Activated CD8-positive, alpha-beta memory T cell treated with anti-CD3 and anti-CD28 coated beads for 1 hour (primary cell): ENCODE measurements at places on chromosomes 1 and 21.

DNA sequence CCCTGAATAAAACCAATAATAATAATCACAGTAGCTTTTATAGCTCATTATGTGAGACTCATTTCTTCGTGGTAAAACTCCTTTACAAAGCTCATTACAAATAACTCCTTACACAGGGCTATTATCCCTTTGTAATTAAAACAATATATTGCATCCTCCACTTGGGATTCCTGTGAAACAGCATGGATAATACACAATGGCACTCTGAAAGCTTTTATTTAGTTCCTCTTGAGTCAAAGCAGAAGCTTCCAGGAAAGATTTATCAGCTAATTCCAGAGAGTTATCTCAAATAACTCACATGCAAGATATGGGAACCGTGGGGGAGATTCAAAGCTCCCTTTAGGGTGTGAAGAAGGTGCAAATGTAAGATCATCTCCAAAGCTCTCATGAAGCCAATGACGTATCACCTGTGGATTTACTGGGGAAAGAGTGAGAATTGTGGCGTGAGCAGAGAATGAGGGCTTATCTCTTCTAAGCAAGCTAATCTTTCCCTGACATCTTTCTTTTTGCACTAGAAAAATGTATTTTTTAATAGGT is 60.4 kb upstream of the GJA5 start:
- no peak for DNase-seq

- no peak for DNase-seq
These were observed 425 bp upstream of the TADA1 start for GRCh38 chr1:166876540-166876838.

GRCh38 chr1:26597629-26598039 is 68.1 kb downstream of the RPS6KA1 start:
- DNase-seq = no peak

DNA sequence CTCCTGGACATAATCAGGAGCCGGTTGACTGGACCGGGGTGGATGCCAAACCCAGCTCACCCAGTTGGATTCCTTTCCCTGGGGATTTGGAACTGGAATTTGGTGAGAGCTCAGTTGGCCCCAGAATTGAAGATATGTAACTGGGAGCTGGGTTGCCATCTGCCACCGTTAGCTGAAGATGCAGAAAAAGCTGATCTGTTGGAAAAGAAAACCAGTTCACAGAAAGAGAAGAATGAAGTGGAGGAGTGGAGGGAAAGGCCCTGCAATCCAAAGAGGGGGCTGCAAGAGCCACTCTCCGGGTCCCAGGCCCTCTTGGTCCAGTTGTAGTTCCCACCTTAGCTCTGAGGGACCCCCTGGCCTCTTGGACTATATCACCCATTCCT is 16.0 kb downstream of the TEX35 start:
- no peak for DNase-seq

DNA sequence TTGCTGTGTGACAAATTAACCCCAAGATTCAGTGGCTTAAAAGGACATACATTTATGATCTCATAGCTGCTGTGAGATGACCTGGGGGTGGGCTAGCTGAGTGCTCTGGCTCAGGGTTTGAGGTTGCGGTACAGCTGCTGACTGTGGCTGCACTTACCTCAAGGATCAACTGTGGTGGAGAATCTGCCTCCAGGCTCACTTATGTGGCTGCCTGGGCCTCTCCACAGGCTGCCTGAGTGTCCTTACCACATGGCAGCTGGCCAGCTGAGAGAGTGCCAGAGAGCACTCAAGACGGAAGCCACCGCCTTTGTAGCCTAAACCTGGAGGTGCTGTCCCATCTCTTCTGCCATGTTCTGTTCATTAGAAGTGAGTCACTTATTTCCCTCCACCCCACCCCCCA is 5.7 kb downstream of the LRRC71 start:
- DNase-seq = no peak

DNA sequence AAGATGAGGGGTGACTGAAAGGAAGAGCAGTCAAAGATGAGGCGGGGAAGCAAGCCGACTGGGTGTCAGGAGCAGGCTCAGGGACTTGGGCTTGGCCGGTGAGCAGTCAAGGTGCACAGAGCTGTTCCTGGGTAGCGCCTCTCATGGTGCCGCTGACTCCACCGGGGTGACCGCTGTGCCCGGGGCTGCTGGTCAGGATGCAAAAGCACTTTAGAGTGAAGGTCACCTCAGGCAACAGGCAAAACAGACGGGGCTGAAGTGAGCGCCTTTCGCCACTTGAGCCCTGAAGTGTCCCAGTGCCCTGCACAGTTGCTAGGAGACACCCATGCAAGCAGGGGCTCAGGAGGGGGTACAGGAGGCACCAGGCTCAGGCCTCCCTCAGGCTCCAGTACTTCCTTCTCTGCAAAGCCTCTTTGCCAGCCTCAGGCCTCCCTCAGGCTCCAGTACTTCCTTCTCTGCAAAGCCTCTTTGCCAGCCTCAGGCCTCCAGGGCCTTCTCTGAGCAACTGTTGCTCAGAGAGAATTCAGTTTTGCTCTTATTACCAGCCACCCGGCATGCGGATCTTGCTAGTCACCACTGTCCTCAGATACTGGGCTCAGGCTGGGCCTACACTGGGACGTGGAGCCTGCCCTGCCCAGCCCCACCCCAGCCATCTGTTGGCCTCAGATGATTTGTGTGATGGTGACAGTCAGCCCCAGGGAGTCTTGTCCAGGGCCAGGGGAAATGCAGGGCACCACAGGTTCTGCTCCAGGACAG is 99.7 kb upstream of the IRF2BP2 start:
- DNase-seq = no peak

GRCh38 chr1:209512821-209513220 is 70.7 kb upstream of the CAMK1G start:
- DNase-seq = no peak

DNA sequence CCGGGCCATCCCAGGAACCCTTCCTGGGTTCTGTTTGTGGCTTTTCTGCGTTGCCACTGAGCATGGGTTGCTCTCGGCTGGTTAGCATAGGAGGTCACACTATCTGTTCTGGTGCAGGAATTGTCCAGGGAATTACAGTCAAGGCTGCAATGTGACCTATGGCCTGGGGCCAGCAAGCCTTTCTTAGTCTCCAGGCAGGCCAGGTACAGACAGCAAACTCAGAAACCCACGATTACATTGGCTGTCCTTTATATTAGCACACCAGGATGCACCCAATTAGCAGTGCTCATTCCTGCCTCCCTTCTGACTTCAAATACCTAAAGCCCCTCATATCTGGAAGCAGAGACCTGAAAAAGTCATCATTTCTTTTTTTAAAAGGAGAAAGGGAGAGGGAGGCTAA is 55.2 kb downstream of the CD247 start:
- no peak for DNase-seq

GRCh38 chr1:28965271-28965870 is 51.0 kb downstream of the EPB41 start:
- no peak for DNase-seq
